ENCODE measurements at places on chromosomes 16 and 17. TPM values are rescaled to one million over a fixed set of nuclear protein-coding genes. Genes with fewer than 3 reads are reported as not detected.
A peak's percentile ranks its signal among the peaks of the same experiment; 100 is the strongest.

PTGES3L gene
- not detected for total RNA-seq

GRCh38 chr17:27569257-27569722 lies 61.7 kb upstream of the LGALS9 start:
- DNase-seq, result no peak

GCGR gene
- total RNA-seq, result 3.9 TPM

DNA sequence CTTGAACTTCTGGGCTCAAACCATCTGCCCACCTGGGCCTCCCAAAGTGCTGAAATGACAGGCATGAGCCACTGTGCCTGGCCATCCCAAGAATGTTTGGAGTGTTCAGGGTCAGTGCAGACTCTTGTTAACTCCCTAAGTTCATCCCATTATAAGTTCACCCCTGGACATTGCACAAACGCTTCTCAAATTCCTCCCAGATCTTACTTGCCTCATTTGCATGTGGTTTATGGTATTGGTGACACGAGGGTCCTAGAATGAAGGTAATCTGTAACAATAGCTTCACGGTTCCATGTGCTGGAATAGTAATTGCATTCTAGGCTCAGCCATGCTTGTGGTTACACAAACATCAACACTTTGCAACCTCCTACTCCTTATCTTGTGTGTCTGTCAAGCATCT lies 5.0 kb upstream of the CCDC42 start:
- no peak for DNase-seq

OR2C1 gene
- 0.44 TPM for total RNA-seq

FOXN1 gene
- not detected for total RNA-seq

DNA sequence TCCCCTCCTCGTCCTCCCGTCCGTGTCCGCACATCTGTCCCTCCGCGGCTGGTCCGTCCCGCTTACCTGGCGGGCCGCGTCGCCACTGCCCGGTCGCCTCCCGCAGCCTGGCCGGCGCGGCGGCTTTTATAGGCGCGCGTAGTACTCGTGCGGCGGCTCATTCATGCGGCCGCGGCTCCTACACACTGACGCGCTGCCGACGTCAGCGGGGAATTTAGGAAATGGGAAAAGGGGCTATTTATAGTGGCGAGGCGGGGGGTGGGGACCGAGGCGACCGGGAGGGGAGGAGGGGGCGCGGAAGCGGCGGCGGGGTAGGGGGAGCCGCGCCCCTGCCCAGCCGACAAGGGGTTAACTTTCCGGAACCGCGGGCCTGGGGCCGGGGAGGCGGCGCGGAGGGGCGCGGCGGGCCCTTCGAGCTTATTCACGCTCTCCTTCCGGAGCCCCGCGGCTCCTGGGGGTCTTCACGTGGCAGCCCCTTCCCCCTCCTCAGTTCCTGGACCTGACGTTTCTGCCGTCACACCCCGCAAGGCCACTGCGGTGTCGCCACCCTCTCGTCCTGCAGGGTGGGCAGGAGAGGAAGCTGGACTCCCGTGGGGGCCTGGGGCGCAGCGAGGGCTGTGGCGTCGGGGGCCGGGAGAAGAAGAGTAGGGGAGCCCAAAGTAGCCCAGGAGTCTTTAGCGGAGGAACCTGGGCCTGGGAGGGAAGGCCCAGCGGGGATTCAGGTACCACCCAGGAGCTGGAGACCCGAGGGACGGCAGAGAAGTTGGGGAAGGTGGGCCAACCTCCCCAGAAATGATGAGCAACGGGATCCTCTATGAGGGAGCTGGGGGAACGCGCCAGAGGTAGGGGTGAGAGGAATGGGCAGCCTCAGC lies 3.6 kb upstream of the HIC1 start:
- no peak for DNase-seq

GRCh38 chr17:31674717-31675349 lies 184.2 kb downstream of the COPRS start:
- DNase-seq, result no peak

- no peak for DNase-seq
Measured at GRCh38 chr17:8698162-8698971, 46.3 kb downstream of the CCDC42 start.

DNA sequence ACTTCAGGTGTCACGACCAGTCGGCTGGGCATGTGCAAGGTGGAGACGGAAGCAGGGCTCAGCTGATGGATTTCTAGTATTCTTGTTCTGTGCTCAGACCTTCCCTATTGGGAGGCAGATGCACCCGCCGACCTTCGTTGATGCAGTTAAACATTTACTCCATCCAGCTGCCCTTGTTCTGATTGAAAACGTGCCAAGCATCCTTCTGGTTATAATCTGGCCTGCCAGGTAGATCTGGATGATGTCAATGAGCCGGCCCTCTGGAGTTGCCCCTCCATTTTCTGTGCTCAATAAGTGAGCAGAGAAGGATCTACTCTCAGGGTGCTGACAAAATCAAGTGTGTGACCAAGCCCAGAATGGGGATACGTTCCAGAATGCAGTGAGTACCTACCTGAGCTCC lies 38.3 kb downstream of the CCDC182 start:
- no peak for DNase-seq

GRCh38 chr17:78268951-78269905 lies 37.8 kb downstream of the TMEM235 start:
- no peak for DNase-seq

GPR142 gene
- not detected for total RNA-seq

CEP112 gene
- total RNA-seq, result 26.5 TPM

DNA sequence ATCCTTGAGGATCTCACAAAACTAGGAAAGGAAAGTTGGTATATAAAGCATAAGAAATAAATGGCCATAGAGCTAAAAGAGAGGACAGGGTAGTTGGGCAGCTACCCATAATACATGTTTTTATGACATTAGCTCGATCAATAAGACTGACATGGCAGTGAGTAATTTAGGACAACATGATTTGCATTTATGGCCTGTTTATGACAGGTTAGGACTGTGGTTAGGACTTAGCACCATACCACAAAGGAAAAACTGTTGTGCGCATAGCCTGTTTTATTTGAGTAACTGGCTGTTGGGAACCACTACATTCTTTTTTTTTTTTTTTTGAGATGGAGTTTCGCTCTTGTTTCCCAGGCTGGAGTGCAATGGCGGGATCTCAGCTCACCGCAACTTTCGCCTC lies 18.0 kb upstream of the TRIM37 start:
- no peak for DNase-seq

DNA sequence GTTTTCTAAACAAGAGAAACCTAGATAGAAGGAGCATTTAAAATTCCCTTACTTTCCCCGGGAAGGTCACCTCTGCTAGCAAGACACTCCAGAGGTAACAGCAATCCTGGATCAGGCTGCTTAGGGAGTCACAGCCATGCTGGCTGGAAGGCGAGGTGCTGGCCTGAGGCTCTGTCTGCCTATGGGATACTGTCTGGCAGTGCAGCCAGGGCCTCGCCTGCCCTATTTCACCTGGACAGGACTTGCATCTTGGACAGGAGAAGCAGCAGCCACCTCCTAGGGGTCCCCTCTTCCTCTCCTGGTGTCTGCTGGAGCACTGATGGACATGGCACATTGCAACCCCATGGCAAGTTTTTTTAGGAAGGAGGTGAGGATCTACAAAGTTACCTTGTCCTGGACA lies 15.1 kb downstream of the FA2H start:
- no peak for DNase-seq

KRTAP4-5 gene
- total RNA-seq, result not detected

- no peak for DNase-seq
Measured at GRCh38 chr16:68231384-68232136, 4.4 kb downstream of the ESRP2 start.

GRCh38 chr16:14113344-14113743 lies 42.2 kb downstream of the MRTFB start:
- no peak for DNase-seq

- DNase-seq, result peak; percentile 72
Measured at GRCh38 chr16:50152807-50153595, at the start of gene TENT4B. Gene TENT4B (plus strand): TSS chr16:50153306. CDS start chr16:50153622, 316 bp downstream.

DNA sequence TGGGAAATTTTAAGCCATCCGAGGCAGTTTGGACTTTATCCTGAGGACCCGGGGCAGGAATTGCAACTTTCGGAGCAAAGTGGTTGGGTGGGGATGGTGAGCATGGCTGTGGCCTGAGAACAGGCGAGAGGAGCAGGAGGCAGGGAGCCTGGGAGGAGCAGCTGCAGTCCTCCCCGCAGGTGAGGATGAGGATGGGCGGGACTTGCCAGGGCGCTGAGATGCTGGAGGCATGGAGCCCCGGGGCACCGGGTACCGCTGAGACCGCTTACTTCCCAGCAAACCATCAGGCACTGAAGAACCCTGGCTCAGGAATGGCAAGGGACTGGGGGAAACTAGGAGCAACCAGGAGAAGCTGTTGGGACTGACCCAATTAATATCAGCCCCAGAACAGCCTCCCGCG lies 210.8 kb downstream of the GSG1L start:
- DNase-seq, result no peak

GRCh38 chr17:44829523-44830358 lies at the start of gene GJC1:
Gene GJC1 (minus strand): TSS chr17:44830287. CDS start chr17:44805817, 24,470 bp downstream.
- no peak for DNase-seq

- DNase-seq, result no peak
Measured at GRCh38 chr16:13795131-13795530, 124.8 kb upstream of the ERCC4 start.

GRCh38 chr17:83202002-83203000 lies 122.9 kb downstream of the METRNL start:
- DNase-seq, result peak; percentile 11

ABCA3 gene
- 22.2 TPM for total RNA-seq

DNA sequence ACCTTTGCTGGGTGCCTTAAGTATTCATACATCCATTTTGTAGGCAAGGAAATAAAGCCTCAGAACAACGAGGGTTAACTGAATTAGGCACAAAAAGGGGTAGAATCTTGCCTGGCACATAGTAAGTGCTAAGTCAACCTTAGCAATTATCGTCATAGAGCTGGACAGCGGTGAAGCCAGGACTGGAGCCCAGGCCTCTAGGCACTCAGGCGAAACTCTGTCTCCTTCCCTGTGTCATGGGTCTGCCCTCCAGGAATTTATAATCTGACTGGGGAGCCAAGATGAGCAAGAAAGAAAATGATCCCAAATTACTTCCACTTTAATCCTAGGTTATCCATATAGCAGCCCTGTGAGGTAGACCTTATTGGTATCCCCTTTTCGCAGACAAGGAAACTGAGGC lies 61.4 kb downstream of the KATNIP start:
- no peak for DNase-seq

- no peak for DNase-seq
Measured at GRCh38 chr16:2473446-2473926, 1.4 kb upstream of the TBC1D24 start.

DNA sequence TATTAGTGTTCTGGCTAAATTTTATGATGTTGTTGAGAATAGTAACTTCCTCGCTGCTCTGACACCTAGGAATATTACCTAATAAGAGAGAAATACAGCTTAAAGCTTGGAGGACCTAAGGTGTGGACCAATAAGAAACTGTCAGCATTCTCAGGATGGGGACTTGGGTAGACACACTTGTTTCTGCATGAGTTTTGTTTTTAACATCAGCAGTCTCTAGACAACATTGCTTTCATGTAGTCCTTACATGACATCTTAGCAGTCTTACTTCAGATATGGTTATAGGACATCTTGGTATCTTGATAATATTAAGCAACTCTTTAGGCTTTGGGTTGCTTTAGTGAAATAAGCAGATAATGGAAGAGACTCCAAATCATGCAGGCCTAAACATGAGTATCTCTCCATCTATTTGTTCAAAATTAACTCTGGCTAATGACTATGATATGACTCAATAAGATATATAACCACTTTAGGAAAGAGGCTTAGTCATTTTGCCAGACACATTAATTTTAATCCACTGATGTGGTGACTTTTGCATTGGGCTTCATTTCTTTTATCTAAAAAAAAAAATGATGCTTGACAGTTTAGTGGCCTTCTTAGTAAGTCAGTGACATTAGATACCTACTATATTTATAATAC lies 84.5 kb downstream of the WNT3 start:
- DNase-seq, result no peak

GDPD1 gene
- 3.3 TPM for total RNA-seq

DNA sequence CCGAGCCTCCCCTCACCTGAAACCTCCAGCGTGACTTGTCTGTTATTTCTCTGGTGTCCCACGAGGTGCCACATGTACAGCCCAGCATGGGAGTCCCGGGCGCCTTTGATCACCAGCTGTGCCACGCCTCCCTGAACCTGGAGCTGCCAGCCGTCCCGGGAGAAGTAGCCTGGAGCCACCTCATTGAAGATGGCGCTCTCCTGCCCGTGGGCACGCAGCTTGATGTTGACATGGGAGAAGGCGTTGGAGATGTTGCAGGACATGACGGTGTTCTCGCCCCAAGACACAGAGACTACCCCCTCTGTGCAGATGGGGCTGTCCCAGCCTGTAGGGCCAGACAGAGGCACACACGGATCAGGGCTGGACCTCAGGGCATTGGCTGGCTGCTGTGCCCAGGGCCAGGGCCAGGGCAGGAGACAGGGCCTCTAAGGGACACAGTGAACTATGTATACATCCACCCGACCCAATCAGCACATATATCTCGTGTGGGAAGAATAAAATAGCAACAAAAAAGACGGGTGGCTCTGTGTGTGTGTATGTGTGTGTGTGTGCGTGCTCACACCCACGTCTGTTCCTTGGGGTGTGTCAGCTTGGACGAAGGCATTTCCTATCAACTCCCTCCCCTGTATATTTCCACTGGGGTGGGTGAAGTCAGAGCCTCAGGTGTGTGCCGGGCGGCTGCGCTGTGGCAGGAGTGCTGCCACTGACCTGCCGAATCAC lies 7.3 kb upstream of the CD7 start:
- no peak for DNase-seq

GRCh38 chr16:27232061-27232900 lies 29.0 kb downstream of the KDM8 start:
- no peak for DNase-seq

- DNase-seq, result no peak
Measured at GRCh38 chr17:80999536-81000333, 8.1 kb downstream of the CHMP6 start.

DNA sequence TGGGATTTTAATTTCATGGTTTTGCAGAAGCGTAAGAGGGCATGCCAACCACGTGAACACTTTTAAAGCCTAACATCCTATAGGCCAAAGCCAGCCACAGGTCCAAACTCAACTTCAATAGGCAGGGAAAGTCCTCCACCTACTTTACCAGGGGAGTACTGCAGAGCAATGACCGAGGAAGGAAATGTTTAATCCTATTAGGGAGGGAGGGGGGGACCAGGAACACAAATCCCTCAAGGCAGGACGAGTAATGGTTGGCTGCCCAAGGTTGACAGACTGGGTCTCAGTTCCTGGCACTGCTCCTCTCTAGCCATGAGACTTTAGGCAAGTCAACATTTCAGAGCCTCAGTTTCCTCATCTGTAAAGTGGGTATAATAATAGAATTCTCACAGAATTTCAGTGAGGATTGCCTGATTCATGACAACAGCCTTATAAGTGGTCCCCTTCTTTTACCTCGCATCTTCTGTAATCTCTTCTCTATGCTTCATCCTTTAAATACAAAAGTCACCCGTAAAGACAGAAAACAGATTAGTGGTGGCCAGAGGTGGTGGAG lies 315.8 kb downstream of the HAPSTR1 start:
- DNase-seq, result no peak

DNA sequence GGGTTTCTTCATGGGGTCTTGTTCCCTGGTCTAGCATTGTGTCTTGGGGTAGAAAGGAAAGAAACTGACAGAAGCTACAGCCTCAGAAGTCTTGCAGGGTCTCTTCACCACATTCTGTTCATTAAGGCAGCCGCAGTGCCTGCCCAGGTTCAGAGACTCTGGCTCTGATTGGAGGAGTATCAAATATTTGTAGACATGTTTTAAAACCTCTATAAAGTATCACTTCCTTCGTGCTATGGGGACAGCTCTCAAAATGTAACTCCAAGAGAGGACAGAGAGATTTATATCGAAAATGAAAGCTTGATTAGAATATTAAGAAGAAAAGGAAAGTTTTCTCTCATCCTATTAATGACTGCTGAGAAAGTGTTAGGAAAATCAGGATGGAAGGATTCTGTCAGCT lies 107.0 kb upstream of the CACNG3 start:
- DNase-seq, result no peak

All from tibial nerve (tissue), 4 donors.